ENCODE measurements at places on chromosomes 4 and X.

GRCh38 chr4:126850286-126850685 lies 782.5 kb upstream of the INTU start:
- no peak for DNase-seq
- no peaks in the 10 kb centered on the region for H3K36me3 ChIP-seq
- H3K4me1 ChIP-seq, result no peaks in the 10 kb centered on the region
- H3K27ac ChIP-seq, result no peak overlapping the region

DNA sequence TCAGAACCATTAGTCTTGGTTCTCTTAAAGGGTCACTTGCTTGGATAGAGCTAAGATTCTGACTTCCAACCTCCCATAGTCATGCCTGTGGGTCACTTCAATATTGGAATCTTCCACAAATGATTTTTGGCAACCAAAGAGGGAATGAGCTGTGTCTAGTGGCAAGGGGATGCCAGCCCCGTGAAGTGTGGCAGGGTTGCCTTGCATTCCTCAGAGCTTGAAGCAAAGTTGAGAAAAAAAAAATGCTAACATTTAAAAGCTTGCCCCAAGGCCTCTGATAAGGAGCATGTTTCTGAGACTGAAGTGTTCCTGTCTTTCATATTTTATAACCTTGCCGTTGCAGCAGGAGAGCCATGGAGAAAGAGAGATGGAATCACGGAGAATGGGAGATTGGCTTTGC lies 120.2 kb downstream of the PAPSS1 start:
- no peak overlapping the region for H3K27ac ChIP-seq
- H3K4me3 ChIP-seq, result no peak overlapping the region
- peaks cover 2% of the 10 kb centered on the region for H3K27me3 ChIP-seq
- no peak for DNase-seq

DNA sequence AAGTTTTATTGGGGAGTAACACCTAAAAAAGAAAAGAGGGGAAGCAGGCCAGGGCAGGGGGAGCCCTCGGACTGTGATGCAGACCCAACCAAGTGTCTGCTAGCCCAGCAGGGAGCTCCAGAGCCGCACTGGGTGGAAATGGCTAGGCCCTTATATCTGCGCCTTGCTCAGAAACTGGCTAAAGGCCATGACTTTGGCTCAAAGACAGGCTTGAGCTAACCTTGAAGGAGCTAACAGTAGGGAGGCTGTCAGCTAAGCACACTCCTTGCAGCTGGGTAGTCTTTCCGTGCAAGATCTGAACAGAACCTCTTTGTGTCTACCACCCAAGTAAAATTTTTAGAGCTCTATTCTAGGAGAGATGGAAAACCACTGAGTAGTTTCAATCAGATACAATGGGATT lies 43.0 kb downstream of the SEPSECS start:
- no peak overlapping the region for H3K4me3 ChIP-seq
- H3K27ac ChIP-seq, result no peak overlapping the region
- H3K4me1 ChIP-seq, result no peaks in the 10 kb centered on the region
- H3K27me3 ChIP-seq, result no peaks in the 10 kb centered on the region

GRCh38 chr4:1500231-1500965 lies 94.2 kb upstream of the NKX1-1 start:
- H3K27me3 ChIP-seq, result no peaks in the 10 kb centered on the region
- H3K4me3 ChIP-seq, result no peak overlapping the region
- DNase-seq, result no peak
- no peaks in the 10 kb centered on the region for H3K36me3 ChIP-seq
- no peaks in the 10 kb centered on the region for H3K4me1 ChIP-seq

- no peak overlapping the region for H3K27ac ChIP-seq
- no peaks in the 10 kb centered on the region for H3K36me3 ChIP-seq
- no peaks in the 10 kb centered on the region for H3K27me3 ChIP-seq
- no peak overlapping the region for H3K4me3 ChIP-seq
- no peaks in the 10 kb centered on the region for H3K4me1 ChIP-seq
These were observed 219.4 kb upstream of the RADX start for GRCh38 chrX:106392346-106392745.

DNA sequence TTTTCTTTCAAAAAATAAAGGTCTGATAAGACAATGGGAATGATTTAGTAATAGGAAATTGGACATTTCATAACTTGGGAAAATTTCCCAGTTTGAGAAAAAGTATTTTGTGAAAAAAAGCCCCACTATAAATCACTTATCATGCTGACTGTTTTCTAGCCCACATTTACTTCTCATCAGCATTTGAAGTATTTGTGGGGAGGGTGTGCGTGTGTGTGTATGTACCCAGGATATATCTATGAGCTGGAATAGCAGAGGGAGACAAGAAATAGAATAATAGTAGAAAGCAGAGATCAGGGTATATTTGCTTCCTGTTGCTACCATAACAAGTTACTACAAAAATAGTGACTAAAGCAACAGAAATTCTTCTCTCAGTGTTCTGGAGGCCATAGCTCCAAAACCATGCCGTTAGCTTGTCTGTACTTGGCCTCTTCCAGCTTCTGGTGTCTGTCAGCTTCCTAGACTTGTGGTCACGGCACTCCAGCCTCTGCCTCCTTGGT lies 139.8 kb downstream of the PTTG2 start:
- no peak overlapping the region for H3K4me3 ChIP-seq
- H3K4me1 ChIP-seq, result peaks cover 5% of the 10 kb centered on the region
- no peak overlapping the region for H3K27ac ChIP-seq
- DNase-seq, result no peak
- H3K36me3 ChIP-seq, result peaks cover 49% of the 10 kb centered on the region
- H3K27me3 ChIP-seq, result no peaks in the 10 kb centered on the region

- peaks cover 6% of the 10 kb centered on the region for H3K36me3 ChIP-seq
- H3K4me3 ChIP-seq, result no peak overlapping the region
- no peaks in the 10 kb centered on the region for H3K4me1 ChIP-seq
- no peak for DNase-seq
These were observed 206.1 kb downstream of the PPP3CA start for GRCh38 chr4:101141230-101141629.

DNA sequence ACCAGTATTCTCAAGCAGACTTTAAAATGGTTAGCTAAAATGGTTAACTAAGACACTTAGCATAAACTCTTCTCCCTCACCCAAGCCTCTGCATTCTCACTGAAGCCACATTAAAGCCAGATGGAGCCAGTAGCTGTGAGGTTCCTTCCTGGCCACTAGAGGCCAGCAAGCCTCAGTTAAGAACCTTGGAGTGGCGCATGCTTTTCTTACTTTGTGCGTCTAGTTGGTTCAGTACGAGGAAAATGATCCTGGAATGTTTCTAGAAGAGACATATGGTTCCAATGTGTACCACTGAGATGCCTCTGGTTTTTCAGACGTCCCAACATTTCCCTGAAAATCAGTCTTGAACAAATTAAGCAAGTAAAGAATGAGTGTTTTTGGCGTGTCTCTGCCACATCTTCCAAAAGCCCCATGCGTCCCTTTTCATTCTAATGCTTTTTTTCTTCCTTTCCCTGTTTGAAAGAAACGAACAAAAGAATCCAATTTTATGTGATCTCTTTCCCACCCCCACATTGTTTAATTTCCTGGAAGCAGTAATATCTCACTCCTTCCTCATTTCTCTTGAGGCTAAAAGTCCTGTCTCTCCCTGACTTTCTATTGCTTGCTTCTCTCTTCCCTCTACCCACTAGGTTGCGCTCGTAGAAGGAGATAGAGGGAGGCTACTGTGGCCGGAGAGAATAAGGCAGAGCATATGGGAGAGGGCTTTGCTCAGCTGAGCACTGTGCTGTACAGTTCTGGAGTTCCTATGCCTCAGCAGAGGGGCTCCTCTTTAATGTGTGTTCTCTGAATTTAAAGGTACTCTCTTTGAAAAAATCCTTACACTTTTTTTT lies 82.9 kb upstream of the TAB3 start:
- peak overlapping the region; percentile 44 for H3K4me3 ChIP-seq
- H3K4me1 ChIP-seq, result peaks cover 13% of the 10 kb centered on the region
- peaks cover 2% of the 10 kb centered on the region for H3K27me3 ChIP-seq
- no peaks in the 10 kb centered on the region for H3K36me3 ChIP-seq

DNA sequence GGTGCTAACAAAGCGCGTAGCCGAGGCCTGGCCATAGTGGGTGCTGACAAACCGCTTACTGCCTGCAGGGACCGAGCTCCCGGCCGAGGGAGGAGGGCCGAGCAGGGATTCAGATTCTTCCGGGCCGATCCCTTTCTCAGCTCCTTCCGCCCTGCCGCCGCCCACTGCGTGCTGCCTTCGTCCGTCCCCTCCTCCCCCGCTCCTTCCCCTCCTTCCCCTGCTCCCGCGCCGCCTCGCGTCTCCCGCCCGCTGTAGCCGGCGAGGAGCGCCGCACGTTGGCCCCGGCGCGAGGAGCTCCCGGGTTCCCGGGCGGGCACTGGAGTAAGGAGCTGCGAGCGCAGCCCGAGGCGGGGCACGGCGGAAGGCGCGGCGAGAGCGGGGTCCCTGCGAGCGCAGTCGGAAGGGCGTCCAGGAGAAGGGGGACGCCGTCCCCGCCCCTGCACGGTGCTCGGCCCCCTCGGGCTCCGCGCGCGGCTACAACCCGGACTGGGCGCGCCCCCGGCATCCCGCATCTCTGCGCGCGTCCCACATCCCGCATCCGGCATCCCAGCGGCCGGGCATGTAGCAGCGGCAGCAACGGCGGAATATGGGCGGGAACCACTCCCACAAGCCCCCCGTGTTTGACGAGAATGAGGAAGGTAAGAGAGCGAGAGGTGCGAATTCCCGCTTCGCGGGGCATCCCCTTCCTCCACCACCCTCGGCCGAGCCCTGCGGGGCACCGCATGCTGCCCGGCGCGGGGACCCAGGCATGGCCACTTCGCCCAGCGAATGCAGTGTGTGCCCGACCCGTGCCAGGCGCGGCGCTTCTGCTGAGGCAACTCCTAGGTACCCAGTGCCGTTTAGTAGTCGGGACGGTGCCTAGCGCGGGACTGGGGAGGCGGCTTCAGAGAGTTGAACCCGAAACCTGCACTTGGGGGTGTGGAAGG lies at the start of gene STK32B:
Gene STK32B, plus strand, starts transcription at position 203 of the 926 bp plus-strand sequence.
- H3K4me1 ChIP-seq, result peaks cover 6% of the 10 kb centered on the region
- no peak within 1 kb of the TSS for H3K27ac ChIP-seq
- H3K36me3 ChIP-seq, result no peaks in the 10 kb centered on the region
- H3K4me3 ChIP-seq, result peak within 1 kb of the TSS; percentile 65
- DNase-seq, result peak; percentile 38
- peaks cover 51% of the 10 kb centered on the region for H3K27me3 ChIP-seq

DNA sequence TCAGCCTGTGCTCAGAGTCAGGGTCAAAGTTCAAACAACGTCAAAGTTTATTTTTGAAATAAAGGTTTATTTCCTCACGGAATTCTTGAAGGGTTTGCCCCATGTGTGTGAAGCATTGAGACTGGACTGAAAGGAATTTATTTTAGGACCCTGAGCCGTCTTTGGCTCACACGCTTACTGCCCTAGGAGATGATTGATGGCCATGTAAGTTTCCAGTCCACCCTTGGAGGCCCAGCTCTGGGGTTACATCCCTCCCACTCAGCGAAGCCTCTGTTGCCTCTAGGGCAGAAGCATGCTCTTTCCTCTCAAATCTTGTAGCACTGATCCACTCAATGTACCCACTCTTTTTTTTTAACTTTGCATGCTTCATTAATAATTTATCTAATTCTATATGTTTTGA lies 4.5 kb upstream of the NHSL2 start:
- peaks cover 2% of the 10 kb centered on the region for H3K4me1 ChIP-seq
- no peak for DNase-seq
- H3K27ac ChIP-seq, result no peak overlapping the region
- no peaks in the 10 kb centered on the region for H3K36me3 ChIP-seq

GRCh38 chrX:132836471-132836870 lies 122.0 kb downstream of the HS6ST2 start:
- H3K36me3 ChIP-seq, result no peaks in the 10 kb centered on the region
- no peak for DNase-seq
- peaks cover 5% of the 10 kb centered on the region for H3K27me3 ChIP-seq
- H3K4me3 ChIP-seq, result no peak overlapping the region
- H3K4me1 ChIP-seq, result no peaks in the 10 kb centered on the region

DNA sequence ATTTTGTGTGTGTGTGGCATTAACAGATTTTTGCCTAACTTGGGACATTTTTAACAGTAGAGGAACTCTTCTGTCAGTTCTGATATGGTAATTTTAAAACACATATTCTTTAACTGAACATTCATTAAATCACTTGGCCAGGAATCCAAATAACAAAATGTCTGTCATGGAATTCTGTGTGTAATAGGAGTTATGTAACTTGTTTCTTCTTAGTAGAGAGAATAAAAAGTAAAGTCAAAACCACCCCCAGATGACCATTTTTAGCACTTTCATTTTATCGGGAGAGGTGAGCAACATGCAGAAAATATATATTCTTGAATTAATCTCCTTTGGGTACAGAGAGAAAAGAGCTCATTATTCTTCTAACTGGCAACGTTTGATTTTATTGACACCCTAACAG lies 1740.3 kb downstream of the STIM2 start:
- H3K27ac ChIP-seq, result no peak overlapping the region
- no peak for DNase-seq
- H3K4me3 ChIP-seq, result no peak overlapping the region
- H3K36me3 ChIP-seq, result no peaks in the 10 kb centered on the region

- no peaks in the 10 kb centered on the region for H3K27me3 ChIP-seq
- H3K36me3 ChIP-seq, result peaks cover 36% of the 10 kb centered on the region
- no peak for DNase-seq
- no peak overlapping the region for H3K27ac ChIP-seq
- H3K4me3 ChIP-seq, result no peak overlapping the region
These were observed 8.9 kb upstream of the NAP1L5 start for GRCh38 chr4:88706574-88706973.

- H3K4me3 ChIP-seq, result no peak overlapping the region
- no peaks in the 10 kb centered on the region for H3K27me3 ChIP-seq
- H3K27ac ChIP-seq, result no peak overlapping the region
- peaks cover 34% of the 10 kb centered on the region for H3K4me1 ChIP-seq
- H3K36me3 ChIP-seq, result no peaks in the 10 kb centered on the region
These were observed 219.0 kb upstream of the PSAPL1 start for GRCh38 chr4:7653510-7654369.

- no peak overlapping the region for H3K27ac ChIP-seq
- no peaks in the 10 kb centered on the region for H3K36me3 ChIP-seq
- DNase-seq, result no peak
- no peaks in the 10 kb centered on the region for H3K4me1 ChIP-seq
- H3K27me3 ChIP-seq, result peaks cover 10% of the 10 kb centered on the region
- no peak overlapping the region for H3K4me3 ChIP-seq
These were observed 83.6 kb upstream of the TMEM33 start for GRCh38 chr4:41851621-41852020.

DNA sequence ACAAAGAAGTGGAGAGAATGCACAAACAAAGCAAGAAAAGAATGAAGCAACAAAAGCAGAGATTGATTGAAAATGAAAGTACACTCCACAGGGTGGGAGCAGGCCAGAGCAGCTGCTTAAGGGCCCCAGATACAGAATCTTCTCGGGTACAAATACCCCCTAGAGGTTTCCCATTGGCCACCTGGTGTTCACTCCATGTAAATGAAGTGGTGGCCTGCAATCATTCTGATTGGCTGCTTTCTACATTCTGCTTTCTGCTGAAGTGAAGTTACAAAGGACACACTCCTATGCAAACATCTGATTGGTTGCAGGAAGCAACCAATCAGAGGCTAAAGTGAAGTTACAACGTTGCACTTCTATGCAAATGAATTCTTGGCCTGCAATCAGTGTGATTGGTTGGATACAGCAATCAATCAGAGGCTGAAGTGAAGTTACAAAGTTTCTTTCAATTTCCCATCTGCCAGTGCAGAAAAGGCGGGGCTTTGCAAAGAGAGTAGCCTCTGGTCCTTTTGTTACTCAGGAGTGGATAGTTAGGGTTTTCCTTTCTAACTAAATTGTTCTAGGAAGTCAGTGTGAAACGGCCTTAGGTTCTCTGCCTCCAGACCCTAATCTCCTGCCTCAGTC lies 19.0 kb upstream of the GPC4 start:
- no peak overlapping the region for H3K4me3 ChIP-seq
- no peaks in the 10 kb centered on the region for H3K4me1 ChIP-seq
- H3K27ac ChIP-seq, result no peak overlapping the region
- no peak for DNase-seq
- no peaks in the 10 kb centered on the region for H3K27me3 ChIP-seq
- H3K36me3 ChIP-seq, result no peaks in the 10 kb centered on the region

- H3K36me3 ChIP-seq, result no peaks in the 10 kb centered on the region
- H3K4me3 ChIP-seq, result no peak overlapping the region
- no peaks in the 10 kb centered on the region for H3K27me3 ChIP-seq
These were observed 54.5 kb upstream of the GRIA2 start for GRCh38 chr4:157165935-157166610.
